ENCODE measurements at places on chromosomes 5 and 9.

- DNase-seq: no peak
Measured at GRCh38 chr9:72817413-72817812, 135.4 kb downstream of the ALDH1A1 start.

DNA sequence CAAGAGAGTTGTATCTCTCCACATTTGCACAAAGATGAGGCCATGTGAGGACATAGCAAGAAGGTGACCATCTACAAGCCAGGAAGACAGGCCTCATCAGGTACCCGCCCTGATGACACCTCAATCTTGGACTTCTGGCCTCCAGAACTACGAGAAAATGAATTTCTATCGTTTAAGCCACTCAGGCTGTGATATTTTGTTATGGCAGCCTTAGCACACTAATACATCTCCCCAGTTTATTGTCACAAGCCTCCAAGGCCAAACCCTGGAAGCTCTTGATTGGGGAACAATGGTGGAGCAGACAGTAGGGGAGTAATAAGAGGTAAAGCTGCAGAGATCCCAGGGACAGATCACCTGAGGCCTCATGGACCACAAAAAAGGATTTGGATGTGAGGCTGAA, 7.7 kb upstream of the P4HA2 start:
- no peak for DNase-seq

- DNase-seq: no peak
Measured at GRCh38 chr9:138053996-138054752, 176.6 kb downstream of the CACNA1B start.

GRCh38 chr5:180652346-180652745, 2.9 kb upstream of the FLT4 start:
- DNase-seq: no peak

GRCh38 chr9:87425202-87425601, 72.5 kb upstream of the DAPK1 start:
- DNase-seq: no peak

DNA sequence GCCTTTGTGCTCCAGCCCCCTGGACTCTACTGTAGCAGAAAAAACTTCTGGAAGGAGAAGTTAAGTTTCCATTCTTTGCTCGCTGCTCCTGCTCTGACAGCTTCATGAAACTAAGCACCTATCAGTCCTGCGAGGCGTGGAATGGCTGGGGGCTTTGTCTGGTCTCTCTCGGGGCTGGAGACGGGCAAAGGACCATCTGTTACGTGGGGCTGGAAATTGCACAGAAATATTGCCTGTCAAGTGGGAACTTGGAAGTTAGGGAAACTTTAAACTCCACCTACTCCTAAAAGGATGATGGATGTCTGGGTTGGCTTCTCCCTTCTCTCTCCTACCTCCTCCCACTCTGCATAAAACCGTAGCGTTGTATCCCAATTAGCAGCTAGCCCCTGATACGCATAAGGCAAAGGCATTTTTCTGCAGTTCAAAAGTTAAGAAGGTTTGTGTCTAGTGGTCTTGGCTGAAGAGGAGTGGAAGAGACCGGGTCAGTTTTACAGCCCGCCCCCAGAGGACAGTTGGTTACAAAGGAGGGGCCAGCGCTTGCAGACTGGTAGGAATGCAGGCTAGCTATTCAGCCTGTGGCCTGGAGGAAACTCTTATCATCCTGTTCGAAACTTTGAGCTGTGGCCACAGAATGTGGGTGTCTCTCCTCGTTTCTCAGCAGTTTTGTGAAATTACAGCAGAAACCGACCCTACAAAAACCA, 1.3 kb downstream of the FBXL7 start:
- no peak for DNase-seq

- no peak for DNase-seq
Measured at GRCh38 chr9:105554042-105554441, 3.9 kb upstream of the FKTN start.

DNA sequence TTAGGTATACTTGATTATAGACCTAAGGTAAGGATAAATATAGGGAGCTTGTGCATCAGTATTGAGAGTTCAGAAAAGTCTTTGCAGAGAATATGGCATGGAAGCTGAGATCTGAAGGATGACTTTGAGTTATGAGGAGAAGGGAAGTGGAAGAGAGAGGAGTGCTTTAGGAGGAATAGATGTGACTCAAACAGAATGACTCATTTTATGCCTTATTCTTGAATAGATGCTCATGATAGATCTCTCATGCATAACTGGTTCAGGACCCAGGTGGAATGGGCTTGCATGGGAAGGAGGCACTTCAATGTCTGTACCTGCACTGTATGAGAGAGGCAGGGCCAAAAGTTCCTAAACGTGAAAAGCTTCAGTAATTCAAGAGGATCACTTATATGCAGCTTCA, 103.3 kb downstream of the CWC27 start:
- DNase-seq: no peak

GRCh38 chr9:12516573-12516972, 176.6 kb upstream of the TYRP1 start:
- no peak for DNase-seq

- no peak for DNase-seq
Measured at GRCh38 chr9:86860006-86860405, 87.3 kb downstream of the GAS1 start.

DNA sequence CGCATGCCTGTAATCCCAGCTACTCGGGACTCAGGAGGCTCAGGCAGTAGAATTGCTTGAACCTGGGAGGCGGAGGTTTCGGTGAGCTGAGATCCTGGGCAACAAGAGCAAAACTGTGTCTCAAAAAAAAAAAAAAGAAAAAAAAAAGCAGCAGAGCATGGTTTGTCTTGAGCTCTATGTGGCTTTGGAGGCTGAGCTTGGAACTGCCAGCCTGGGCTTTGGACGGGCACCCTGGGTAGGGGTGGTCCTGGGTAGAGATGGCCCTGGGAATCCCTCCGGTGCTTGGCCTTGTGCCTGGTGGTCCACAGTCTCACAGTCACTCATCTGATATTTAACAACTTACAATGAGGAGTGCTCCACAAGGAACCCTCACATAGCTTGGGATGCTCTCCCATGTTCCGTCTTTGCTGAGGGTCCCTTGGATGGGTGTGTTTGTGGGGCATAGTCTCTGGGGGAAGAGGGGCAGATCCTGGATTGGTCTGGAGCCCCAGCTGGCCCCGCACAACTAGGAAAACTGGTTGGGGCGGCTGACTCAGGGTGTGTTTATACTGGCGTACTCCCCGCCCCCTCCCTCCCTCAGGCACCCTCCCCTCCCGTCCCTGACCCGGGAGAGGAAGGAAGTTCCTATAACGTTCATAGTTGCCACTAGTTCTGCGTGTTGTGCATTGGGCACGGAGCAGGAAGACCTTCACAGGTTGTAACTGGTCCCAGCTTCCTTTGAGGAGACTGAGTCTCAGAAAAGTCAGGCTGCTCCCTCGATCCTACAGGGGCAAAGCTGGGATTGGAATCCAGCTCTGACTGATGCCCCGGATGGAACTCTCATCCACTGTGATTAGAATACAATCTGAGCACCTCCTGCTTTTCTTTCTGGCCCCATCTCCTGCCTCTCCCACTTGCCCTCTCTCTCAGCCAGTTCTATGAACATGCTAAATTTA, 11.2 kb downstream of the IER5L start:
- no peak for DNase-seq

- no peak for DNase-seq
Measured at GRCh38 chr5:125659316-125660023, 763.7 kb upstream of the GRAMD2B start.

- no peak for DNase-seq
Measured at GRCh38 chr5:64201996-64202395, 36.4 kb downstream of the RNF180 start.

DNA sequence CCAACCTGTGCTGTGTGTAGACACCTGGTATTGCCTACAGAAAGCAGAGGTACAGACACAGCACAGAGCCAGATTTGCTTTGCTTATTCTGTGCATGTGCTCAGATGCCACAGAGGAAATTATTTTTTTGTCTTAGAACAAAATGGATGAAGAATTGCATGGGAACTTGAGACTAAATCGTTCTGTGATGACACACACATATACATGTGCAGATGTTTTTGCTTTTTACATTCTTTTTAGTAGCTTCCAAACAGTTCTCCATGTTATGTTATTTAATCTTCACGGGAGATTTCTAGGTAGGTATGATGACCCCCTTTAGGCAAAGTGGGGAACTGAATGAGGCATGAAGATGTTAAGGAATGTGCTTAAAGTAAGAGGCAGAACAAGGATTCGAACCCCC, 221.5 kb upstream of the PANK3 start:
- DNase-seq: no peak

DNA sequence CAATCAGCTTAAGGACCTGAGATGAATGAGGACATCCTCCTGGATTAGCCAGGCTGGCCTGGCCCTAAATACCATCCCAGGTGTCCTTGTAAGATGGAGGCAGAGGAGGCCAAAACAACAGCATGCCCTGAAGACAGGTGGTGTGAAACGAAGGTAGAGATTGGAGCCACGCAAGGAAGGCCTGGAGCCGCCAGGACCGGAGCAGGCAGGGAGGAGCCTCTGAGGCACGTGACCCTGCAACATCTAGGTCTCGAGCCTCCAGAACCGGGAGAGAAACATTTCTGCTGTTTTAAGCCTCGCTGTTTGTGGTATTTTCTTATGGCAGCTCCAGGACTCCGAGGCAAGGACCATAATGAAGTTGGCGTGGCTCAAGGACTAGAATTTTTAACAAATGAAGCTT, 9.7 kb upstream of the COL5A1 start:
- no peak for DNase-seq

DNA sequence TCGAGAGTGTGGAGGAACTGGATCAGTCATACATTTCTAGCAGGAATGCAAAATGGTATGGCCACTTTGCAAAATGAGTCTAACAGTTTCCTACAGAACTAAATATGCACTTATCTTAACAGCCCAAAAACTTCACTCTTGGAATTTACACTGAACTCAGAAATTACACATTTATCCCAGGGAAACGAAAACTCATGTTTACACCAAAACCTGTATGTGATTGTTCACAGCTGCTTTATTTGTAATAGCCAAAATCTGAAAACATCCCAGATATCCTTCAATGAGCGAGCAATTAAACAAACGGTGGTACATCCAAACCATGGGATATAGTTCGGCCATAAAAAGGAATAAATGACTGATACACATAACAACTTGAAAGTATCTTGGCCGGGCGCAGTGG, 62.0 kb downstream of the RNF130 start:
- DNase-seq: no peak

GRCh38 chr5:139181322-139181730, 16.8 kb downstream of the SIL1 start:
- DNase-seq: no peak

Measured in effector memory CD8-positive, alpha-beta T cell (primary cell).